Activated CD8-positive, alpha-beta T cell treated with anti-CD3 and anti-CD28 coated beads for 36 hours (primary cell): ENCODE measurements at places on chromosomes 6 and 20. TPM values are rescaled to one million over a fixed set of nuclear protein-coding genes. Genes with fewer than 3 reads are reported as not detected.

Gene HSPA1L
- total RNA-seq, result 2.0 TPM

Gene ELOVL4
- 1.7 TPM for total RNA-seq

GRCh38 chr6:81937296-81937937 is 184.9 kb upstream of the TENT5A start:
- no peaks in the 10 kb centered on the region for H3K36me3 ChIP-seq
- no peaks in the 10 kb centered on the region for H3K4me1 ChIP-seq
- H3K4me3 ChIP-seq, result no peak overlapping the region
- H3K27me3 ChIP-seq, result no peaks in the 10 kb centered on the region

Gene POM121L2
- not detected for total RNA-seq

Gene TUBB2B
- 0.41 TPM for total RNA-seq

Gene RGL2
- total RNA-seq, result 24.2 TPM

DNA sequence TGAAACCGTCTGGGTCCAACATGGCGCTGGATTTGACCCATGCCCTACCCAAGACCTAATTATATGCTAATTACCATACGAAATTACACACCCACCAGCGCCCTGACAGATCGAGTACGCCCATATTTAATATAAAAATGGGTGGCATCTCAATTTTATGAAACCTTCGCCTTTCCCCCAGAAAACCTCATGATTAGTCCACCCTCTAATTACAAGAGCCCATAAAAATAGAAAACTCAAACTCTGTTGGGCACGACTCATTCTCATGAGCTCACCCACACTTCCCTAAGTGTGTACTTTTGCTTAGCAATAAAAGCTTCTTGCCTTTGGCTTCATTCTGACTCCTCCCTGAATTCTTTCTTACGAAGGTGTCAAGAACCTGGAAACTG is 136.4 kb downstream of the OR2B2 start:
- H3K36me3 ChIP-seq, result no peaks in the 10 kb centered on the region
- peaks cover 13% of the 10 kb centered on the region for H3K4me1 ChIP-seq
- H3K27me3 ChIP-seq, result peaks cover 21% of the 10 kb centered on the region
- no peak overlapping the region for H3K27ac ChIP-seq
- no peak for DNase-seq

DNA sequence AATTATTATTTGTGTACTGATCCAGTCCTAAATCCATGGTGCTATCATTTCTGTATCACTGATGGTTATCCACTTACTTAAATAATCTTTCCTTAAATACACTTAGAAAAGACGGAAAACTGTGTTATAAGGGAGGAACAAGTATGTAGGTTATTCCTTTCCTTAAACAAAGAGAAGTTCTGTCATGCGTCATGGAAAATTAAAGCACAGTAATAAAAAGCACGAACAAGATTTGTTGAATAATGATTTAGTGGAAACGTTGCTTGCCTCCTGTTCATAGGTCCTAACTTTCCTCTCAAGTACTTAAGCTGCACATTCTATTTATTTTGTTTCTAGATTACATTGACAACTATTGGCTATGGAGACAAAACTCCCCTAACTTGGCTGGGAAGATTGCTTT is 120.4 kb downstream of the KHDC1L start:
- H3K27me3 ChIP-seq, result no peaks in the 10 kb centered on the region
- H3K27ac ChIP-seq, result no peak overlapping the region
- DNase-seq, result no peak
- no peak overlapping the region for H3K4me3 ChIP-seq

Gene C6orf15
- total RNA-seq, result not detected

Gene SIRPB1
- total RNA-seq, result 0.92 TPM

- H3K36me3 ChIP-seq, result peaks cover 2% of the 10 kb centered on the region
- DNase-seq, result no peak
- no peaks in the 10 kb centered on the region for H3K4me1 ChIP-seq
- H3K4me3 ChIP-seq, result no peak overlapping the region
- no peaks in the 10 kb centered on the region for H3K27me3 ChIP-seq
These were observed 100.2 kb downstream of the AHI1 start for GRCh38 chr6:135397172-135397952.

DNA sequence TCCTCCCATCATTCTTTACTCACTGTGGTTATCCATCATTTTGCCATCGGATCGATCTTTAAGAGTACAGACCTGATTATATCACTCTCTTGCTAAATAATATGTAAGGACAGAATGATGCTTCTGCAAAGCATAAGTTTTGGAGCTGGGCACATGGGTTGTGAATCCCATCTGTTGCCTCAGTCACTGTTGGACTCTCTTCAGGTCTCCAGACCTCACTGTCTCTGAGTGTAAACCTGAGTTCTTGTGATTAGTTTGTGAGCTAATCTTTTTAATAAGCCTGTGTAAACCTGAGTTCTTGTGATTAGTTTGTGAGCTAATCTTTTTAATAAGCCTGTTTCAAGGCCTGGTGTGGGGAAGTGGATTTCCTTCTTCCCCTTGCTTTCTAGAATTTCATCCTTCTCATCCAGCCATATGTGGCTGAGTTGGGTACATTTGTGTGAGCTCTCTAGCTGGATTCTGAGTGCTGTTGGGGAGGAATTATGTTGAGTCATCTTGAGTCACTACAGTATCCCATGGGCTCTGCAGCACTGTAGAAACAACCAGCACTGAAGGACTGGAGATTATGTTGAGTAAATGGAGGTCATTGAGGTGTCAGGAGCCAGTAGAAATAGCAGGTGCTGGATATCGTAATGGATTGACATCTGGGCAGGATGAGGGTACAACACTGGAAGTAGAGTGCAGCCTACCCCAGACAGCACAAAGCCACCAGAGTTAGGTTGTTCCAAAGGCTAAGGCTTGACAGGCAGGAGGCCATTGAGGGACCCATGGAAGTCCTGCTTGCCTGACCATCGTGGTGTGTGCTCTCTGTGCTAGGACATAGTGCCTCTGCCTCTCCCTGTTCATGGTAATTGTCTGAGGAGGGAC is 52.4 kb downstream of the SCAND1 start:
- H3K27ac ChIP-seq, result peak overlapping the region; percentile 29
- peaks cover 7% of the 10 kb centered on the region for H3K4me1 ChIP-seq
- H3K27me3 ChIP-seq, result no peaks in the 10 kb centered on the region
- peaks cover 23% of the 10 kb centered on the region for H3K36me3 ChIP-seq

Gene HLA-DQB1
- total RNA-seq, result 6.9 TPM

Gene PHACTR3
- total RNA-seq, result not detected

DNA sequence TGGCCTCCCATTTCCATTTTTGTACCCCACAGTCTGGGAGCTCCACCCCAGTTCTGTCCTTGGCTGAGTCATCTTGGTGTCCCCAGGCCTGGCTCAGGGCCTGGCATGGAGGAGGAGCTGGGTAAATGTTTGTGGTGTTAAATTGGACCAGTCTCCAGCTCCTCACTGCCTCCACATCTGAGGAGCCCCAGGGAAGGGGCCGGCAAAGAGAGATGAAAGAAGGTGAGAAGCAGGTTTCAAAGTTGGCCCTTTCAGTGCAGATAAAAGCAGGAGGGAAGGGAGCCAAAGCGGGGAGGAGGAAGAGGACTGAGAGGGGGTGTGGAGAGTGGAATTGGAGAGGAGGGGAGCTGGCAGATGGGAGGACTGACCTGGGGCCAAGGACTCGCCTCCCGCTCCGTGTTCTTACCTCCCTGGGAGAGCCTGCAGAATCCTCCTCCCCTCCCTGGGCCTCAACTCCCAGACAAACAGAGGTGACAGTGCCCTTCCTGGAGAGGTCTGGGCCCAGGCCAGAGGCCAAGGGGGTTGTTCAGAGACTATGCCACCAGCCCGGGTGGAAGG is 89.0 kb downstream of the CD40 start:
- peaks cover 23% of the 10 kb centered on the region for H3K4me1 ChIP-seq
- no peak for DNase-seq
- no peaks in the 10 kb centered on the region for H3K36me3 ChIP-seq
- H3K27me3 ChIP-seq, result peaks cover 30% of the 10 kb centered on the region
- H3K4me3 ChIP-seq, result no peak overlapping the region

Gene OPN5
- total RNA-seq, result not detected

DNA sequence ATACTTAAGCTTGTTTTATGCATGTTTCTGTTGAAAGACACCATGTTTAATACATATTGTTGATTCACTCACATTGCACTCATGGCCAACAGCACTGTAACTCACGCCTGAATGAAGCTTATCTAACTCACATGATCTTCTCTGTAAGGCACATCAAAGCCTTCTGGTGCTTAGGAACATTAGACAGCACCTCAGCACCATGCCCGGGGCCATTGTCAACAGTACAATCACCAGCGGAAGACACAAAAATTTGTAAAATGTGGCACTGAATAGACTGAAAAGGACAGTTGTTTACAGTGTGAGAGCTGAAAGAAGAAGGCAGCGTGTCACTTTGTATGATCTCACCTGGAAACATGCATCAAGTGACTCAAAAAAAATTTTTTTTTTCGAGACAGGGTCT is 8.9 kb upstream of the TCF15 start:
- no peak for DNase-seq
- H3K4me1 ChIP-seq, result no peaks in the 10 kb centered on the region
- H3K4me3 ChIP-seq, result no peak overlapping the region
- H3K27me3 ChIP-seq, result peaks cover 30% of the 10 kb centered on the region

DNA sequence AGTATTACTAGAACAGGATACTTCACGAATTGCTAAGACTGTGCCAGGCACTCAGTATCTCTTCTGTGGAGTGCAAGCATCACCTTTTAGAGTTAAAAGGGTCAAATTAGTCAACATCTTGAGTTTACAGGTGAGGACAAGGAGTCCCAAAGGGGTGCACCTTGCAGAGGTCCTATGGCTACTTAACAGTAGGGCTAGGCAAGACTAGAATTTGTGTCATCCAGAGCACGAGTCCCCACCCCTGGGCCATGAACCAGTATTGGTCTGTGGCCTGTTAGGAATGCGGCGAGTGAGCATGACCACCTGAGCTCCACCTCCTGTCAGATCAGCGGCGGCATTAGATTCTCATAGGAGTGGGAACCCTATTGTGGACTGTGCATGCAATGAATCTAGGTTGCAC is 10.5 kb upstream of the DSTN start:
- H3K36me3 ChIP-seq, result no peaks in the 10 kb centered on the region
- H3K27ac ChIP-seq, result no peak overlapping the region
- H3K4me1 ChIP-seq, result peaks cover 33% of the 10 kb centered on the region
- DNase-seq, result no peak

Gene SLC25A27
- 0.85 TPM for total RNA-seq

- H3K4me1 ChIP-seq, result no peaks in the 10 kb centered on the region
- DNase-seq, result no peak
- H3K27ac ChIP-seq, result no peak overlapping the region
- H3K27me3 ChIP-seq, result peaks cover 1% of the 10 kb centered on the region
These were observed 291.1 kb downstream of the HIVEP2 start for GRCh38 chr6:142653710-142654420.

GRCh38 chr20:59665656-59666555 is 61.6 kb downstream of the PHACTR3 start:
- H3K4me3 ChIP-seq, result no peak overlapping the region
- H3K27ac ChIP-seq, result no peak overlapping the region
- peaks cover 9% of the 10 kb centered on the region for H3K27me3 ChIP-seq

Gene PTCRA
- not detected for total RNA-seq

- H3K4me1 ChIP-seq, result no peaks in the 10 kb centered on the region
- no peak overlapping the region for H3K27ac ChIP-seq
- no peak overlapping the region for H3K4me3 ChIP-seq
- DNase-seq, result no peak
- peaks cover 7% of the 10 kb centered on the region for H3K27me3 ChIP-seq
These were observed 55.9 kb upstream of the KCNK16 start for GRCh38 chr6:39378175-39378959.

DNA sequence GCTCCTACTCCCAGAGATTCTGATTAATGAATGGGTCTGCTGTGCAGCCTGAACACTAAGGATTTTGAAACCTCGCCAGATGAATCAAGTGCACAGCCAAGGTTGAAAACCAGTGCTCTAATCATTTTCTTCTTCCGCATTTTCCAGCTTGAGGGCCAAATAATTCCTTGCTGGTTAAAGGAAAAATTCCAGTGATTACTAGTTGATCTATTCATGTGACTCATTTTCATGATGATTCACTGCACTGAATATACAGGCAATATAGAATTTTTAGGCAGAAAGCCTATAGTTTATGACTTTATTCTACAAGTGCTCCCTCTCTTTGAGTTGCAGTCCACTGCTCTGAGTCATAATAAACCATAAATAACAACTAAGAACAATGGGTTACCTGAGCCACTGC is 80.6 kb upstream of the PROKR2 start:
- H3K36me3 ChIP-seq, result no peaks in the 10 kb centered on the region
- no peaks in the 10 kb centered on the region for H3K4me1 ChIP-seq
- no peak overlapping the region for H3K4me3 ChIP-seq
- no peak for DNase-seq

Gene SCRT2
- not detected for total RNA-seq

- peaks cover 7% of the 10 kb centered on the region for H3K4me1 ChIP-seq
- H3K4me3 ChIP-seq, result no peak overlapping the region
- peaks cover 23% of the 10 kb centered on the region for H3K27me3 ChIP-seq
- no peak overlapping the region for H3K27ac ChIP-seq
- H3K36me3 ChIP-seq, result no peaks in the 10 kb centered on the region
These were observed 169.2 kb downstream of the OR2B2 start for GRCh38 chr6:27742833-27743573.

Gene IL17A
- not detected for total RNA-seq

Gene C6orf89
- total RNA-seq, result 29.8 TPM

Gene COX4I2
- total RNA-seq, result not detected

DNA sequence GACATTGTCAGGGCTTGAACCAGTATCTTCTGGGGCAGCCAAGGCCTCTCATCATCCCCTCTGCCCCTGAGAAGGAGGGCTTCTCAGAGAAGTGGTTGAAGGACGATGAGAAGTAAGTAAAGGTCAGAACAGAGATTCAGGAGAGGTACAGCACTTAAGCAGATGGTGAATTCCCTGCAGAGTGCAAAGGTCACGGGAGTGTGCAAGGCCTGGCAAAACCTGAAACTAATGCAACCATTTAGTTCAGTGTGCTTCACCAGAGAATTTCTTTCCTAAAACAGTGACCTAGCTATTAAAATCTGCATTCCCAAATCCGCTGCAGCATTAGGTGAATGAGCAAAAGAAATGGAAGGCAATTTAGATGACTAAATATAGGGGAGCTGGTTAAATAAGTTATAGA is 58.4 kb downstream of the TRERF1 start:
- peaks cover 90% of the 10 kb centered on the region for H3K4me1 ChIP-seq
- peaks cover 2% of the 10 kb centered on the region for H3K36me3 ChIP-seq

DNA sequence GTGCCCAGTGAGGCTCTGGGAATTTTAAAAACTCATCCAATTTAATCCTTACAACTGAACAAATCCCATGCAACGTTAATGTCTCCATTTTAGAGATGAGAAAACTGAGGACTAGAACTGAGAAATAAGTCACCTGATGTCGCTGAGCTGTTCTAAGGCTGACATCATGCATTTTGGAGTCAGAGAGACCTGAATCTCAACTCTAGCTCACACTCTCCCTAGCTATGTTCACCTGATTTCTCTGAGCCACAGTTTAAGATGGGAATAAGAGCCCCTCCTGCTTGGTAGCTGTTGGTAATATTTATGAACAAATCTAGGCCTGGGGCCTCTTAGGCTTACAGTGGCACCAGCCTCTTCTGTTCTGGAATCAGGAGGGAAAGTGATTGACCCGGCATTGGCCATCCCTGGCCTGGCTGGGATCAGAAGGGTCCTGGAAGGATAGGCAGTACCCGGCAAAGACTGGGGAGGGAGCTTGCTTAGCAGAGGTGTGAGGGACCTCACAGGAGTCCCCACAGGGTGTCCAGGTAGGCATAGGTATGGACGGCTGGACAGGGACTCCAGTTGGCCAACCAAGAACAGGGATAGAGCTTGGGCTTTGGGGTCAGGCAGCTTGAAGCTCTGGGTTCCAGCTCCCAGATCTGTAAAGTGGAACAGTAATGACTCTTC is 18.8 kb upstream of the CSNK2A1 start:
- H3K27ac ChIP-seq, result no peak overlapping the region
- H3K36me3 ChIP-seq, result no peaks in the 10 kb centered on the region
- peaks cover 11% of the 10 kb centered on the region for H3K27me3 ChIP-seq
- no peak for DNase-seq
- no peaks in the 10 kb centered on the region for H3K4me1 ChIP-seq
- H3K4me3 ChIP-seq, result no peak overlapping the region
